ENCODE measurements at places on chromosomes 2 and 18.
A peak's percentile ranks its signal among the peaks of the same experiment; 100 is the strongest.

DNA sequence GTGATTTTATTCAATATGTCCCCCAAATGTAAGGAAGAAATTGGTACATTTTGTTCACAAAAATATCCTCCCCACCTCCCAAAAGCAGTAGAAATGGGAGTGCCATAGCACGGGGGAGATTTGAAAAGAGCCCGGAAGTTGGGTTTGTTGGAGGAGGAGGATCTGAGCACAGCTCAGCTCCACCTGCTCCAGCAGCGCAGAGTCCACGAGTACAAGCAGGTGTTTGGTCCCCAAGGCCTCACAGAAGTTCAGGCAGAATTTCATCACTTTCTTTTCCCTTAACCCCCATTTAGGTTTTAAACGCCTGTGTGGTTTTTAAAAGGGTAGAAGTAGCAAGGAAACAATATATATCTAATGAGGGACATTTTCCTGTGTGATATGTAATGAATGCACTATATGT, 56.0 kb downstream of the TRAPPC12 start:
- no peak for DNase-seq

DNA sequence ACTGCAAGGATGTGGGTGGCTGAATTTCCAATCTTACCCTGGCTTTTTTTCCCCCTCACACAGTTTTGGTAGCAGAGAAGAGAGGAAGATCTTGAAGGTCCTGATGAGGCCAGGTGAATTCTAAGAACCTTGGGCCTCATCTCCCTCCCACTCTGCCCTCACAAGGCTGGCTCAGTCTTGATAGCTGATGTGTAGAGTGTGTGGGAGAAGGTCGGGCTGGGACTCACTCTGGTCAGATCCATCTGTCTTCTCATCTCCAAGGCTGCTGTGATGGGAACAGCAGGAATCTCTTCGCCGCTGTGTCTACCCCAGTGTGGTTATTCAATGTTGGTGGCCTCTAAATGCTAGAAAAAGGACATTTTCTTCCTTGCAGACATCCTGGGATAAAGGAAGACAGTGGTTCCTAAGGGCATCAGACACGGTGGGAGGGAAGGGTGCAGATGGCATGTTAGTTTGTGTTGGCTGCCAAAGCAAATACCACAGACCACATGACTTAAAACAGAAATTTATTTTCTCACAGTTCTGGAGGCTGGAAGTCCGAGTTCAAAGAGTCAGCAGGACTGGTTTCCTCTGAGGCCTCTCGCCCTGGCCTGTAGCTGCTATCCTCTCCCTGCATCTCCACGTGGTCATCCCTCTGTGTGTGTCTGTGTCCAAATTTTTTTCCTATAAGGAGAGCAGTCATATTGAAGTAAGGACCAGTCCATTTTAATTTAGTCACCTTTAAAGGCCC, 37.6 kb upstream of the MGAT4A start:
- no peak for DNase-seq

DNA sequence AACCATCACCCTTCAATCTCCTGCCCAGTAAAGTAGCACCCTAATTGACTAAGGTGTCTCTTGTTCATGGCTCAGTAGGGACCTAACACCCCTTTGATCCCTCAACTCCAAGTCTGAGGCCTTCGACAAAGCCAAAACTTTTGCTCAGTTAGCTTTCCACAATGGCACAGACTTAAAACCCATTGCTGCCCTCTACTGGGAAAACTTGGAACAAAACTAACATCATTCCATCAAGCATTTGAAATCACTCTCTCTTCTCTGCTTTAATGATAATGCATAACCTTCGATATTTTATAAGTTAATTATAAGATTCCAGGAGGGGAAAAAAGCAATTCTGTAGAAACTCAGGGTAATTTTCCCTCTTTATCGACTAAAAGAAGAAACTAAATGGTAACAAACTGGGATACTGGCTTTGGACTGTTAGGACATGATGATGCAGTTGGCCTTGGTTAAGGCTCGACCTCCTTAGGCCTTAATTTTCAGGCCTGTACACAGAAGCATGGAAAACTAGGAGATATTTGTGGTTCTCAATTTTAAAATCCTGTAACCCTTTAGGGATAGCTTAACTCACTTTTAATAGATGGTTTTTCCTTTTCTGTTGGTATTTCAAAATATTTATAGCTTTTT, 127.8 kb downstream of the STK39 start:
- DNase-seq, result peak; percentile 15

GRCh38 chr2:69163109-69163508, 150.1 kb downstream of the ANTXR1 start:
- no peak for DNase-seq

GRCh38 chr2:173271135-173271534, 83.5 kb upstream of the CDCA7 start:
- no peak for DNase-seq

GRCh38 chr2:130972410-130972809, 120.8 kb downstream of the FAM168B start:
- DNase-seq, result no peak

- DNase-seq, result no peak
These were observed 29.0 kb upstream of the REL start for GRCh38 chr2:60852282-60852860.

DNA sequence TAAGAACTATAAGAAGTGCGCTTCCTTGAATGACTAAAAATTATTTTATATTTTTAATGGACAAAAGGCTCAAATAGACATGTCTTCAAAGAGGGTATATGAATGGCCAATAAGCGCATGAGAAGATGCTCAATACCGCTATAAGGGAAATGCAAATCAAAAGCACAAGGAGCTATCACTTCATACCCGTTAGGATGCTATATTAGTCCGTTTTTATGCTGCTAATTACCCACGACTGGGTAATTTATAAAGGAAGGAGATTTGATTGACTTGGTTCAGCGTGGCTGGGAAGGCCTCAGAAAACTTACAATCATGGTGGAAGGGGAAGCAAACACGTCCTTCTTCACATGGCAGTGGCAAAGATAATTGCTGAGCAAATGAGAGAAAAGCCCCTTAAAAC, 20.5 kb upstream of the PPP4R1 start:
- no peak for DNase-seq

GRCh38 chr2:151043484-151043883, 218.2 kb downstream of the RBM43 start:
- no peak for DNase-seq

- DNase-seq, result no peak
These were observed 726.0 kb downstream of the ERBB4 start for GRCh38 chr2:211812587-211812986.
